Right cardiac atrium (tissue), 5 donors: ENCODE measurements at places on chromosomes 6 and 20. TPM values are rescaled to one million over a fixed set of nuclear protein-coding genes. Genes with fewer than 3 reads are reported as not detected.

IFT52 gene
- 11.4 TPM for total RNA-seq

GNAS-AS1 gene
- total RNA-seq = 0.42 TPM

EDN1 gene
- total RNA-seq = 1.8 TPM

QRSL1 gene
- total RNA-seq = 13.6 TPM

GLYATL3 gene
- total RNA-seq = not detected

- no peak for DNase-seq
Observed at GRCh38 chr6:106185615-106186014, 99.5 kb downstream of the PRDM1 start.

DNA sequence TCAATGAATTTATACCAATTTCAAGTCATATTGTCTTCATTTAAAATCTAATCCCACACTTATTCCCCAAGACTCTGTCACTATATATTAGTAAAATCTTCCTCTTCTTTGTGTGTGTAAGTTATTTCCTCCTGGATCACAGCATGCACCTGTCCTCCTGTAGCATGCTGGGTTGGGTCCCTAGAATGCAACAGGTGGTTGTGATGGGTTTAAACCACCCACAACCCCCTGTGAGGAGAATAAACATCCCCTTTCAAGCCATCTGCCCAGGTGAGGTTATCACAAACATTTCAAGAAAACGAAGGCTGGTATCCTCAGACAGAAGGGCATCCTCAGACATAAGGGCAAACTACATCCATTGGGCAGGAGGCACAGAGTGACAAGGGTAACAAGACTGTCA lies 26.4 kb downstream of the DZANK1 start:
- no peak for DNase-seq

DNA sequence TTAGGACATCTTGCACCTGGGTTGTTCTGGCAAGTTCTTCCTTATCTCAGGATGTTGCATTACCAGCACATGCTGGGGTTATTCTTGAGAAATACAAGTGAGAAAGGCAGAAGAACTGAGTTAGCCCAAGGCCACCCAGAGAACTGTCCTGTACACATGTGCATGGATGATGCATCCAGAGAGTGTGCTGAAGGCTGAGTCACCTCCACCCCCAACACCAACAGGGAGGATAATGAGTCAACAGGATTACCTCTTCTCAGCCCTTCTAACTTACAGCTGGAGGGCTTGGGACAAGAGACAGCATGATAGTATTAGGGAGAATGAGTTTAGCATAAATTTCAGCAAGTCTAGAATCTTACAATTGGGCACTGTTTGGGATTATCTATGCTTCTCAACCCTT lies 8.5 kb downstream of the SCGN start:
- no peak for DNase-seq

DNA sequence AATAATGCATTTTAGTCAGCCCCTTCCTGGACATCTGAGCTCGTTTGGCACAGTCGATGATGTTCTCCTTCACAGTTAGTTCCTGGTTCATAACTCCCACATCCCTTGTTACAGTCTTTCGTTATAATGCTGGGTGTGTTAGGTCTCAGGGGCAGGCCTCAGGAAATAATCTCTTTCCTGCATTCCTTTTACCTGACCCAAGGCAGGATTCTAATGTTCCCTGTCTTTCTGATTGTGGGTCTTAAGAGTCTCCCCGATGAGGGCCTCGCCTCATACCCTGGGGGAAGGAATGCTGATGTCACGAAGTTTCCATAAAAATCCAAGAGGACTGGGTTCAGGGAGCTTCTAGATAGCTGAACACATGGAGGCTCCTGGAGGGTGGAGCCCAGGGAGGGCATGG lies 104.0 kb upstream of the CARMIL1 start:
- DNase-seq = no peak

- no peak for DNase-seq
Observed at GRCh38 chr6:43909474-43910148, 139.6 kb downstream of the VEGFA start.

DNA sequence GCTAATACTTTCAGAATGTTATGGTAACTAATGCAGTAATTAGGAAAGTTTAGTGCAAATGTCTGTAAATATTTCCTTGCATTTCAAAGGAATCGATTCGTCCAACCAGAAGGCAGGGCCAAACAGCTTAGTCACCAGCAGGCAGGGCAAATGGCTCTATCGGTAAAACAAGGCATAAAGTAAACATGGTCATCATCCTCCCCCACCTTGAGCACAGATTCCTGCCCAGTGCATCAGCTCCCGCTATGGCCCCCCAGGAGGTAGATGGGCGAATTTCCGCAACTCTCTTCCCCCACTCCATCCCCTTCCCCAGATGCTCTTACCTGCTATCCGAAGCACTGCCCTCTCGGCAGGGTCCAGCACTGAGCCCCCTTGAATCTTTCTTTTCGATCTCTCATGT lies 103.8 kb upstream of the BEND6 start:
- DNase-seq = no peak

GRCh38 chr20:20261159-20261558 lies 106.7 kb upstream of the INSM1 start:
- no peak for DNase-seq

DNA sequence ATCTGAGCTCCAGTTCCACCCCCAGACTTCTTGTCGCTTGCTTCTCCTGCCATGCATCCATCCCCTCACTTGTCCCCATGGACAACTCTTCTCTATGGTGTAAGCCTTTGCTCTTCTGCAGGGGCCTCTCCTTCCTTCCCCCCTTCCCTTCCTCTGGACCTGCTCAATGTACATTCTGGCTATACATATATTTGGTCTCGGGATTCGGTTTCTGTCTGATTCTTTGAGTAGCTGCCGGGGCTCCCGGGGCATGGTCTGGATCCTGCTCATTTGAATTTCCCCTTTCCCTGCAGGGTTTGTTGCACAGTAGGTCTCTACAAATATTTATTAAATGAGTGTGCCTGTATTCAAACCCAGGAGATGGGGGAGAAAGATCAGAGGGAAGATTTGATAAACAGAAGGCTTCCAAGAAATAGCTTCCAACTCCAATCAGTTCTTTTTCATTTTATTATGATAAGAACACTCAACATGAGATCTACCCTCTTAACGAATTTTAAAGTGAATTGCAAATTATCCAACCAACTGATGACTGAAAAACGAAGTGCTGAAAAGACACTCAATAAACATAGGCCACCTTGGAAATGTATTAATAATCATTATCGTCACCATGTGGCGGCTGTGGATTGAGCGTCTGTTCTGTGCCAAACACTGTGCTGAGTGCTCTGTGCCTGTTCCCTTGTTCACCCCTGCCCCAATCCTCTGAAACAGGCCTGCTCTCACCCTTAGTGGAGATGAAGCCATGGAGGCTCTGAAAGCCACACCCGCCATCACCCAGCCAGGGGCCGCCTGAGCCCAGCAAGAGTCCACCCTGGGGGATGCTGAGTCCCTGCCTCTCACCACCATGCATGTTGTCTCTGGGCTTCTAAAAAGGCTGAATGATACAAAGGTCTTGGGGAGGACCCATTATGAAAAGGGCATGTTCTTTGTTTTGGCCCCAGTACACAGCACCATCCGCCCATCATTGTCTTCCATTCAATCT lies 34.3 kb upstream of the APCDD1L start:
- DNase-seq = no peak

DNA sequence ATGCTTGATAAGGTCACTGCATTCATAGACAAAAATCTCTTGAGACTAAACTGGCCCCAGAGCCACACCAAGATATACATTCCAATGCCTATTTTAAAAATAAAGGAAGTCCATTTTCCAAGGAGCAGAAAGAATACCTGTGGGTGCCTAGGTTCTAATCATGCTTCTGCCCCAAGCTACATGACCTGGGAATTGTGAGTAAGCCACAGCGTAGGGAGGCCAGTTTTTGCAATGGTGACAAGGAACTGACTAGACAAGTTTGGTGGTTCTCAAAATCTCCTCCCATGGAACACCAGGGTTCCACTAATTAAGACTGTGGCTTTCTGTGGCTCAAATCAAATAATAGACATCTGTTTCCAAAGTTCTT lies 83.3 kb downstream of the GMDS start:
- no peak for DNase-seq

DNA sequence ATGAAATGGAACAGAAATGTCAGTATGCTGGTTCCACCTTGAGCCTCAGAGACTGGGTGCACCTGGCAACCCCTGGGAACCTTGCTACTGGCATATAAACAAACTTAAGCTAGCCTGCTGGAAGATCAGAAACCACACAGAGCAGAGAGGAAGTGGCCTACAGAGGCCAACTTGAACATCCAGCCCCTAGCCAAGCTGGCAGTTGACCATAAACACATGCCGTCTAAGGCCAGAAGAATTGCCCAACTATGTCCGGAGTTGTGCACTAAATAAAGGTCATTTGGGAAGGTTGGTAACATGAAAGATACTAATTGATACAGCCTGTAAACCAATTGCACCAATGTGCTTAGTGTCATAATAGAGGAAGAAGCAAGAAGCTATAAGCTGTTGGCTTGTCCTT lies 266.6 kb upstream of the BTBD3 start:
- no peak for DNase-seq

DNA sequence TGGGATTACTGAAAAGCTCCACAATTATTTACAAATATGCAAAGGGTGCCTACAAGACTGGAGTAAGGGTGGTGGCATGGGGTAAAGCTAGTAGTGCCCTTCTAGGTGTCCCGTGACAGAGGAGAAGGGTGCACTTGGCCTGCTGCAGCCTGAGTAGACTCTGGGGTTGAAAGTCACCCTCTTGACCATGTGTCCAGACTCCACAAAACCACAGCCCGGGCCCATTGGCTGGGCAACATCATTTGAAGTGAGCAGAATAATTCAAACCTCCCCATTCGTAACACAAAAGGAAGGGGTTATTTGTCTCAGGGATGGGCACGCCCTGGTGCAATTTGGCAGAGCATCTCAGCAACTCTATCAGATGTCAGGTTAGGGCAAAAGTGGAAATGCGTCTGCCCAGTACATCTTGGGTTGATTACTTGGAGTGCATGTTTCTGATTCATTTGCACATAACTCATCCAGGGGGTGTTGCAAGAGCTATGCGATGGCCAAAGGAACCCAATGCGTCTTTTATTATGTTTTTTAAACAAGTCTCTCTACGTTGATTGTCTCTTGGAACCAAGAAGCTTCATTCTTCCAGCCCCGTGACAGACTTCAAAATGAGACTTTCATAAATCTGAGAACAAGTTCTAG lies 56.7 kb downstream of the ISM1 start:
- no peak for DNase-seq

- DNase-seq = no peak
Observed at GRCh38 chr20:56933331-56933698, 304.2 kb downstream of the TFAP2C start.

DNA sequence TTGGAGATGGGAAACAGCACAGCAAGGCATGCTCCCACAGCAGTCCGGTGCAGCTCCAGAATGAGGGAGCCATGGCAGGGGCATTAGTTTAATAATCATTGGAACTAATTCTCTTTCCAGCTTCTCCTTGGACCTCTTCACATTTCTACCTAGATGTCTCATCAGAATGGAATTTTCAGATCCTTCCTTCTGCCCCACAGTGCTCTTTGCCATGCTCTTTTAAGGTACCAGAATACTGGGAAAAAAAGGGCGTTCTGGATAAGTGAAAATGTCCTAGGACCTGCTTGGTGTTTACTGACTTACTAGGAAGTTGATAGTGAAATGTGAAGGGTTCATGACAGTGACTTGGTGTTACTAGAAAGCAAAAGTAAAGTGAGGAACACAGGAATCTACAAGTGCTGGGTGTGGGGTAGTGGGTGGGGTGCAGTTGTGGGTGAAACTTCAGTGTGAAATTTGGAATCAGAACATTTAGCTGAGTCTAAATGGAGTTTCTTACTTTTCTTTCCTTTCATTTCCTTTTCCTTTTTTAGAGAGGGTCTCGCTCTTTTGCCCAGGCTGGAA lies 207.1 kb downstream of the ARID1B start:
- no peak for DNase-seq

DNA sequence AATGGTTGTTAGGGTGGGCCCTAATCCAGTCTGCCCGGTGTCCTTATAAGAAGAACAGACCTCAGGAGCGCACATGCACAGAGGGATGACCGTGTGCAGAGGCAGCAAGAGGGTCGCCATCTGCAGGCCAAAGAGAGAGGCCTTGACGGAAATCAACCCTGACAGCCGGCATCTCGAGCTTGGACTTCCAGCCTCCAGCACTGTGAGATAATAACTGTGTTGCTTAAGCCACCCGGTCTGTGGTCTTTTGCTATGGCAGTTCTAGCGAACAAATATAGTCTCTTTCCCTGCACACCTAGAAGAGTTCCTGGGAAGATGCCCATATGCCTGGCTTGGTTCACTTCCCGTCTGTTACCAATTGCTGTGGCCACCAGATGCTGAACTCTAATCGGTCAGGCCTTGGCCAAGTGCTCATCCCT lies 35.3 kb upstream of the PTGIS start:
- DNase-seq = peak; percentile 73

DNA sequence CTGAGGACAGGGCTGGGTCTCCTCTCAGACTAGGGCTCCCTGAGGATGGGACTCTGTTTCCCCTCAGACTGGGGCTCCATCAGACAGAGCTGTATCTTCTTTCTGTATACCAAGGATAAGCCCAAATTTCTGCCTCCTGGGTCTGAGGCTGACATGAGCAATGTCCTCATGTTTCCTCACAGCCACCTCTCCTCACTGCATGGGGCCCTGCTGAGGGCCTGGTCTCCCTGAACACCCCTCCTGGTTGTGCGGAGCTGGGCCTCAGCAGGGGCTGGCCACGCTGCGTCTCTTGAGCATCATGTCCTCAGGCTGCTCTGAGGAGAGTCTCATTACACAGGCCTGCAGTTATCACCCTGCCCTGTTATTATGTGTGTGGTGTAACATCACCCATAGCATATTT lies 144.6 kb downstream of the LRFN2 start:
- DNase-seq = no peak

- no peak for DNase-seq
Observed at GRCh38 chr20:52837378-52837777, 134.8 kb upstream of the TSHZ2 start.

DNA sequence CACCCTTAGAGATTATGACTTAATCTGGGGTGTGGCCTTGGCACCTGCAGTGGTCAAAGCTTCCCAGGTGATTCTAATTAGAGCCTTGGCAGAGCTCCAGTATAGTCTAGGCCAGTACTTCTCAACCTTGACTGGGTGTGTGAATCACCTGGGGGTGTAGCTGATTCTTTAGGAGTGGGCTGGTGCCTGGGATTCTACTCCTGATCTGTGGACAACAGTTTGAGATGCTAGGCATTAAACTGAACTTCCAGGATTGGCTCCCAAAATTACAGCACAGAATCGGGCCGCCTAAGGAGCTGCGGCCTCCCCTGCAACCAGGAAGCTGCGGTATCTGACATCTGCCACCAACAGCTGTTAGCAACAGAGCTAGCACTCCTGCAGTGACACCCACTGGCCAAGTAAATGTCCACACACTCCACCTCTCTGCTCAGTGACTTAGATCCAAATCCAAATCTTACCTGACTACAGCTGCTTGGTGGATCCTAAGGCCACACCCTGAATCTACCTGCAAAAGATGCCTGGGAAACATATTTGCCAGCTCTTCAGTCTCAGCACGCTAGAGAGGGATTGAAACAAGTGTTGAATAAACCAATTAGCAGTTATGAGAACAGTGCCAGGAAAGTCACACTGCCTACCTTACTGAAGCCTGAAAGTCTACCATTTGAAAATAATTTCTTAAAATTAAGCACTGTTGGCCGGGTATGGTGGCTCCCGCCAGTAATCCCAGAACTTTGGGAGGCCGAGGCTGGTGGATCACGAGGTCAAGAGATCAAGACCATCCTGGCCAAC lies 126.7 kb downstream of the UNC5CL start:
- DNase-seq = peak; percentile 69

- no peak for DNase-seq
Observed at GRCh38 chr6:137692806-137693205, 174.3 kb upstream of the TNFAIP3 start.
